Activated T-cell treated with anti-CD3 and anti-CD28 coated beads, Interleukin-2, amount 50 U/mL, for 72 hours (primary cell): ENCODE measurements at places on chromosomes 4 and X.
A peak's percentile ranks its signal among the peaks of the same experiment; 100 is the strongest.

DNA sequence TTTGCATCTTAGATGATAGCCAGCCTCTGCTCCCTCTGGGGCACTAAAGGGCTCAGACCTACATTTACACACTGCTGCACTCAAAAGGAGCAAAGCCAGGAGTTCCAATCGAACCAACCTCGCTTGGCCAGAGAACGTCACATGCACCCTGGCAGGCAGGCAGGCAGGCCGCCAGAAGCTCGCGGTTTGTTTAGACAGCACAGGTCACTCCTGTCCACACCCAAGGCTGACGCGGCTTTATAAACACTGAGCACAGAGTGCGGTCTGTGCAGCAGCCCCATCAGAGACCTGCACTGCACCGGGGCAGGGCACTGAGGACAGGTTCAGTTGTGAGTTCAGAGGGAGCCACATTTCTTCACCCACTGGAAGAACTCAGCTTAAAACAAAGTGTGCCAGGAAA, 143.9 kb downstream of the BCOR start:
- H3K27ac ChIP-seq: no peak overlapping the region
- H3K27me3 ChIP-seq: peaks cover 17% of the 10 kb centered on the region
- peaks cover 5% of the 10 kb centered on the region for H3K4me1 ChIP-seq
- H3K4me3 ChIP-seq: no peak overlapping the region
- H3K36me3 ChIP-seq: peaks cover 1% of the 10 kb centered on the region

- peak overlapping the region; percentile 92 for H3K4me3 ChIP-seq
- peak overlapping the region; percentile 98 for H3K27ac ChIP-seq
- peaks cover 6% of the 10 kb centered on the region for H3K27me3 ChIP-seq
- peak; percentile 16 for DNase-seq
Observed at GRCh38 chrX:123731987-123732669, 724 bp downstream of the THOC2 start.

DNA sequence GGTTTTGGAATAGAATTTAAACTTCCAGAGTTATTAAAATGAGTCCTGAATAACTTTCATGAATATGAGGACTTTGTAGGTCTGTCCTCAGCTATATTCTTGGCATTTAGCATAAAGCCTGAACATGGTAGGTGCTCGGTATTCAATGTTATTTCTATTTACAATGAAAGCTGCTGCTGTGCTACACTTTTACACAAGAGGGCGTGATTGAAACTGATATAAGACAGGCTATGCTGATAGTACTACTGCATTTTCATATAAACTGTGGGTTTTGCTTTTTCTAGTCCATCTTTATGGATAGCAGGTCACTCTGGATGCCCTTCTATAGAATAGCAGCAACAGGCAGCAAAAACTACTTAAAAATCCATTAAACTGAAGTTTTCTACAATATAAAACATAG, 12.3 kb upstream of the GNPDA2 start:
- no peaks in the 10 kb centered on the region for H3K36me3 ChIP-seq
- H3K27ac ChIP-seq: no peak overlapping the region
- no peak overlapping the region for H3K4me3 ChIP-seq

DNA sequence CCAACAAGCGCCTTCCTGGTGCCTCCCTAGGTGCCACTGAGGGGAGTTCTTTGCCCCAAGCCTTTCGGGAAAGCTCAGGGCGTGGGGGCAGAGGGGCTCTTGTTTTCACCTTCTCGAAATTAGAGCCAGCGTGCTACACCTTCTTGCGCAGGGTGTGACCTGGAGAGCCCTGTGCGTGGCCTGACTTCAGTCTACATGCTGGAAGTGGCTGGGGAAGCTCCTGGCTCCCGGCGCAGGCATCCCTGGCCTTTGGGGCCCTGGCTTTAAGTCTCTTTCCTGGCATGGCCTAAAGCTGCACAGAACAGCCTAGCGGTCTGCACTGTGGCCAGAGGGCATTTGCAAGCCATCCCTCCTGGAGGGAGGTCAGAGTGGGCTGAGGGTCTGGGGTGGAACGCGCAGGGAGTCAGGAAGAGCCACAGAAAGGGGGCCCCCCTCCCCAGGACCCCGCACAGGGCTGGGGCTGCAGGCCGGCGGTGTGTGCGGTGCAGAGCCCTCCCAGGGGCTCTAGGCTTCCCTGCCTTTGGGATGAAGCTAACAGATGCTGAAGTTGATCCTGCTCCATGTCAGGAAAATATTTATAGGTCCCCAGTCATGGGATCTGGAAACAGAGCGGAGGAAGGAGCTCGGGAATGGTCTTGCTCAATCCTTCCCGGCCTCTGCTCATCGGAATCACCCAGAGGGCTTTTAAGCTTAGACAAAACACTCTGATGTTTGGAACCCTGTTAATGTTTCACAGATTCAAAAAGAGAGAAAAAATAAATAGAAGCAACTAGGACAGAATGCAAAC, 781 bp upstream of the SPON2 start:
- no peak overlapping the region for H3K27ac ChIP-seq
- DNase-seq: no peak
- peaks cover 16% of the 10 kb centered on the region for H3K27me3 ChIP-seq
- no peak overlapping the region for H3K4me3 ChIP-seq

GRCh38 chrX:102835504-102836146, 101.4 kb upstream of the RAB40AL start:
- no peaks in the 10 kb centered on the region for H3K4me1 ChIP-seq
- peaks cover 6% of the 10 kb centered on the region for H3K27me3 ChIP-seq
- H3K27ac ChIP-seq: no peak overlapping the region
- peak; percentile 1 for DNase-seq

DNA sequence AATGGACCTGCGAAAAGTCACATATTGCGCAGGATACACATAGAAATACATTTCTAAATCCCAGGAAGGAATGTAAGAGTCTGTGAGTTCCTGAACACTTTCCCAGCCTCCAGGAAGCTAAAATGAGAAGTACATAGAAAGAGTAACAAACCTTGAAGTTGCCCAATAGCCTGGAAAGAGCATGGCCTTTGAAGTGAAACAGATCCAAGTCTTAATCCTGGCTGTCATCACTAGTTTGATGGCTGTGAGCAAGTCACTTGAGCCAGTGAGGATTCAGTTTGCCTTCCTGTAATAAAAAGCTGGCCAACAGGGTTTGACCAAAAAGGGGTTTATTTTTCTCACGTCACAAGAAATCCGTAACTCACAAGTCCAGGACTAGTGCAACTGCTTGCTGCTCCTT, 69.8 kb downstream of the ARHGEF38 start:
- DNase-seq: no peak
- H3K27me3 ChIP-seq: peaks cover 7% of the 10 kb centered on the region
- H3K4me3 ChIP-seq: no peak overlapping the region
- H3K36me3 ChIP-seq: no peaks in the 10 kb centered on the region
- H3K27ac ChIP-seq: no peak overlapping the region
- H3K4me1 ChIP-seq: no peaks in the 10 kb centered on the region

GRCh38 chr4:87058356-87059073, 123.7 kb downstream of the AFF1 start:
- no peaks in the 10 kb centered on the region for H3K27me3 ChIP-seq
- H3K4me3 ChIP-seq: peak overlapping the region; percentile 76
- peak; percentile 56 for DNase-seq

- no peak for DNase-seq
- H3K27ac ChIP-seq: no peak overlapping the region
- no peaks in the 10 kb centered on the region for H3K27me3 ChIP-seq
- H3K4me1 ChIP-seq: no peaks in the 10 kb centered on the region
Observed at GRCh38 chr4:172871381-172871780, 297.2 kb upstream of the GALNT7 start.

DNA sequence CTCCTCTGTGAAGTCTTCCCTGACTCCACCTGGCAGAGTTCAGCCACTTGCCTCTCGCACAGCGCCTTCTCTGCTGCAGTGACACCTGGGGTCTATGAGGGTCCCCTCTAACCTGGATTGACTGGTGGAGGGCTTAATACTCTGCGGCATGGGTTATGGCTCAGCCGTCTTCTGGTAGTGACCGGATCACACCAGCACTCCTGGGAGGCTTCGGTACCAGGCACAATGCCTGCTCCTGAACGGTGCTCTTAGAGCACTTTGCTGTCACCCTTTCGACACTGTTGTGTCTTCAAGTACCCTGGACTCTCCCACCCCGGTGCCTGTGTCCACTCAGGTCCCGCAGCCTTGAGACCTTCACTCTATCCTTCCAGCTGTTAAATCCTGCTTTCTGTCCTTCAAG, 50.0 kb downstream of the C4orf50 start:
- H3K36me3 ChIP-seq: no peaks in the 10 kb centered on the region
- H3K4me1 ChIP-seq: no peaks in the 10 kb centered on the region
- H3K27ac ChIP-seq: no peak overlapping the region
- H3K27me3 ChIP-seq: peaks cover 6% of the 10 kb centered on the region
- DNase-seq: no peak
- no peak overlapping the region for H3K4me3 ChIP-seq

DNA sequence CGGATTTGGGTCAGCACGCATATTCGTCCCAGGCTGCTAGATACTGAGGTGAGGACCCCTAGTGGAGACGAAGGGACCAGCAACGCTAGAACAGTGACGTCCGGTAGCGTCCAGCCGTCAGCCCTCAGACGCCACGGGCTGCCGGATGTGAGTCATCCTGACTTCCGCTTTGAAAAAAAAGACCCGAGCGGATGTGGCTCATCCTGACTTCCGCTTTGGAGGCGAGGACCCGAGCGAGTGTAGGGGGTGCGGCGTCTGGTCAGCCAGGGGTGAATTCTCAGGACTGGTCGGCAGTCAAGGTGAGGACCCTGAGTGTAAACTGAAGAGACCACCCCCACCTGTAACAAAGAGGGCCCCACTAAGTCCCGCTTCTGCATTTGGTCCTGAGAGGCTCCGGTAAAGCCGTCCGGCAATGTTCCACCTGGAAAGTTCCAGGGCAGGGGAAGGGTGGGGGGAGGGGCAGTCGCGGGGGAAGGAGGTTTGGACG, at the start of gene MAGEB2:
Gene MAGEB2 (plus strand): TSS at position 207 of the 487 bp plus-strand sequence. CDS start 3,018 bp downstream, outside the sequence.
- DNase-seq: no peak
- H3K4me3 ChIP-seq: no peak within 1 kb of the TSS
- H3K36me3 ChIP-seq: no peaks in the 10 kb centered on the region

DNA sequence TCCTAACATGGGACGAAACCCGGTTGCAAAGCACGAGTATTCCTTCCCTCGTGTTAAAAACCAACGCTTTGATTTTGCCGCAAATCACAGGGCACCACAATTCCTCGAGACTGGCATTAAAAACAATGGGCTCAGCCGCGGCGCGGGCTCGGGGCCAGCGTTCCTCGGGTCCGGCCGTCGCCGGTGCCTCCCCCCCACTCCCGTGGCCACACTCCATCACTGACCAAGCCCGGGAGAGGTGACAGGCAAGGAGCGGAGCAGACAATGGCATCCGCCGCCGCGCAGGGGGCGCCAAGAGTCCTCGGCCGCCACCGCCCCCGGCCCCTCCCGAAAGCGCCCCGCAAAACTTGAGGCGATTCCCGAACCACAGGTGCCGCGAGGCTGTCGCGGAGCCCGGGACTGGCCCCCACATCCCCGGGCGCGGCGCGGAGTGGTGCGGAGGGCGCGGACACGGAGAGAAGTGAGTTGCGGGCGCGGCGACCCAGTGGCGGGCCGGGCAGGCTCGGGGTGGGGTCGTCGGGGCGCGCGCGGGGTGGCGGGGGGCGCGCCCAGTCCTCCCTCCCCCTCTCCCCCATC, 445 bp downstream of the AP1S2 start:
- H3K36me3 ChIP-seq: peaks cover 12% of the 10 kb centered on the region
- H3K27ac ChIP-seq: no peak overlapping the region

DNA sequence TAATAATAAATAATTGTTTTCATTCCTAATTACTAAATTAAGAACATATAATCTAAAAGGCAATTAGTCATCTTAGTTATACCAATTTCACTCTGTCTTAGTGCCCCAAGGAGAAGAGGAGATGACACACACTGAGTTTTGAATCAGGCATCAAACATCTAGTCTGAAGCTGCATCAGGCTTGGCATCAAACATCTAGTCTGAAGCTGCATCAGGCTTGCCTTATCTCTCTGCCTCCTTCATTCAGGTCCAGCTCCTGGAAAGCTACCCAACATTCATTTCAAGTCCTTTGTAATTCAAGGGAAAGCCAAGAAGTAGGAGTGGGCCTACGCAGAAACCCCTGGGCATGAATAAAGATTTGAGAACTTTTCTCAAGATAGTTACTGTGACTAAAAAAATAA, 62.2 kb downstream of the SH3RF1 start:
- H3K4me3 ChIP-seq: no peak overlapping the region
- peaks cover 6% of the 10 kb centered on the region for H3K27me3 ChIP-seq
- no peak overlapping the region for H3K27ac ChIP-seq
- H3K4me1 ChIP-seq: no peaks in the 10 kb centered on the region
- no peaks in the 10 kb centered on the region for H3K36me3 ChIP-seq

GRCh38 chrX:15931362-15931761, 76.7 kb upstream of the AP1S2 start:
- H3K27me3 ChIP-seq: peaks cover 70% of the 10 kb centered on the region
- H3K36me3 ChIP-seq: no peaks in the 10 kb centered on the region
- H3K4me1 ChIP-seq: peaks cover 3% of the 10 kb centered on the region
- no peak overlapping the region for H3K27ac ChIP-seq

DNA sequence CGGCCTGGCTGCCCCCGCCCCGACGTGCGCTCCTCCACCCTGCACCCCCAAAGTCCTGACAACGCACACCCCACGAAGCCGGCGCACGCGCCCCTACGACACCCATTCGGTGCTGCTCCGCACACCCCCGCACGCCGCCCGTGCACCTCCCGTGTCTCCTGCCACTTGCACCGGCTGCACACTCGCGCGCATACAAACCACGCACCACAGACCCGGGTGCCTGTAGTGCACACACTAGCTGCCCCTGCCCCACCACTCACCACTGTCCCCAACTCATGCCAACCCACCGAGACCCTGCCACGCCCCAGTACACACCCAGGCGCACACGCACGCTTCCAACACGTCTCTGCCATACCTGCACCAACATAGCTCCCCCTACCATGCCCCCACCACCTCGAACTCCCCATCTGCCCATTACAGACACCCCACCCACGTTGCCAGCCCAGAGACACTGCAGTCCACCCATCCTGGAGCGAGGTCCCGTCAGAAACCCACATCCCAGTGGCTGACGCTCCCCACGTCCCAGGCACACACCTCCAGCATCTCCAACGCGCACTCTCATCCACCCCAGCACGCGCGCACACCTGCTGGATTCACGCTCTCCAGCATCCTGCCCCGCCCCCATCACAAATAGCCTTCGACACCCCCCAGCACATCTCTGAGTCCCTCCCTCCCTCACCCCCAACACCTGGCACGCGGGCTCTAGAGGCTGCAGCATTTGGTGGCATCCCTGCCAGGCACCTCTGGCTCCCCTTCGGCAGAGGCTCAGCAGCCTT, 4.2 kb upstream of the DUSP9 start:
- H3K36me3 ChIP-seq: no peaks in the 10 kb centered on the region
- no peak overlapping the region for H3K27ac ChIP-seq
- H3K4me3 ChIP-seq: peak overlapping the region; percentile 63
- peaks cover 36% of the 10 kb centered on the region for H3K27me3 ChIP-seq
- no peak for DNase-seq
- H3K4me1 ChIP-seq: peaks cover 10% of the 10 kb centered on the region

- H3K27me3 ChIP-seq: no peaks in the 10 kb centered on the region
- no peaks in the 10 kb centered on the region for H3K4me1 ChIP-seq
- no peaks in the 10 kb centered on the region for H3K36me3 ChIP-seq
- no peak for DNase-seq
- H3K27ac ChIP-seq: no peak overlapping the region
Observed at GRCh38 chr4:40954088-40954668, 204.4 kb downstream of the NSUN7 start.

DNA sequence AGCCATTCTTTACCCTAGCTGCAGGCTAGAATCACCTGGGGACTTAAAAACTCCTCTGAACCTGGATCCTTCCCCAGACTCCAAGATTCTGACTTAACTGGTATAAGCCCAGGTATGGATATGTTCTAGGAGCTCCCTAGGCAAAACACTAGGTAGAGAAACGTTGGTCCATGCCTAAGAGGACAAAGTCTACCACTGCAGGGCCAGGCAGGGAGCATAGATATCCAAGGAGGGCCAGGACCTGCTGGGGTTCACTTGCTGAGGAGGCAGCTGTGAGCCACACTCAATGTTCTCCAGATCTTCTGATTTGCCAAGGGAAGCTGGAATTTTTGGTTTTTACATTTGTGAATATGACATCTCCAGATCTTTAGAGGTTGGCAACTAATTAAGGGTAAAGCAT, 48.6 kb upstream of the TRIM2 start:
- no peaks in the 10 kb centered on the region for H3K36me3 ChIP-seq
- H3K4me3 ChIP-seq: no peak overlapping the region
- DNase-seq: no peak
- H3K4me1 ChIP-seq: peaks cover 93% of the 10 kb centered on the region
